CD8-positive, alpha-beta memory T cell (primary cell): ENCODE measurements at places on chromosomes 1 and 21.

DNA sequence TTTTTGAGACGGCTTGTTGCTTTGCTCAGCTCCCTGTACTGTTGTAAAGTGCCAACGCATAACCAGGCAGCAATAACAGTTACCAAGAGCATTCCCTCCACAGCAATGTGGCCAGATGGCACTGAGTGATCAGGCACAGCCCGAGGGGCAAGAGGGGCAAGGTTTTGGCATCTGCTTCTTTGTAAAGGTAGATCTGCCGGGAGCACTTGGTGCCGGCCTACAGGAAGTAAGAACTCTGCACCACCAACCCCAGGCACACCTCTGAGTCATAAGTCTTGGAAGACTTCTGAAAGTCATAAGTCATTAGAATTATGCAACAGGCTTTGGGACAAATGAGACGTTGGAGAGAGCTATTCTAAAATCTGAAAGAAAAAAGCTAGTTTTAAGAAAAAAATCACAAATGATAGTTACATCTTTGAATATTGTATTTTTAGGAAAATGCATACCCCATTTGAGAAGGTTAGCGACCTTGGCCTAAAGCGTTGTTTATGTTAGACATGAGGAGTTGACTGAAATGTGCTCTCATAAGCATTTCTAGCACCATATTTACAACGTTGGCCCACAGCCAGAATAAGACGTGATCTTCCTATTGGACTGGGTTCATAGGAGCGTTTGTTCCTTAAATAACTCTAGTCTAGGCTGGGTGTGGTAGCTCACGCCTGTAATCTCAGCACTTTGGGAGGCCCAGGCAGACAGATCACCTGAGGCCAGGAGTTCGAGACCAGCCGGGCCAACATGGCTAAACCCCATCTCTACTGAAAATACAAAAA, 37.7 kb upstream of the MAP10 start:
- DNase-seq, result no peak

DNA sequence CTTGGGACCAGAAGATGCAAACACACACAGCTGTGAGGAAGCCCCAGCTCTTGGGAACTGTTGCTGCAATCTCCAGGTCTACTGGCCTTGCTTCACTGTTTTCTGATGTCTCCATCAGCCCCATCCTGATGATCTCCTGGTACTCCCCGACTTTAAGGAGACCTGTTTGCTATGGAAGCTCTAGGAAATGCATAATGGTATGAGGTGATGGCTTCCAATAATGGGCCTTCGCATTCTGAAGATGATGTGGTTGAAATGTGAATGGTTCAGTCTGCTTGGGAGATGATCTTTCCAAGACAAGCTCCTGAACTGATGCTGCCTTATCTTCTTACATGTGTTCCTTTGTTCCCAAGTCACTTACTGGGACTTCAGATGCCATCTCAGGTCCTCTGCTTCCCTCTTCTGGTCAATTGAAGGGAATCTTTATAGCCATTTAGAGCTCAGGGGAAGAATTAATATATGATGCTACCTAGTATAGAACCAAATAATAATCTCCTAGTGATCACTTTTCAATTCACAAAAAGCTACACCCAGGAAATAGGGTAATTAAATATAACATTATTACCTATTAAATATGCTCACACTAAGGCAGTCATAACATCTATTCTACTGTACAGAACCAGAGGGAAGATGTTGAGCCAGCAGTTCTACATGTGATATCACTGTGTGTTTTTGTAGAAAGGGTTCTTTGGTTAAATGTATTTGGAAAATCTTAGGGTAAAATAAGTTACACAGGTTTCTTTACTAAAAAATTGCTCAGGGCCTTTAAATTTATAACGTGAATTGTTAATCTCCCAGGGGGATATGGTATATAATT, 73.9 kb upstream of the VTCN1 start:
- no peak for DNase-seq

DNA sequence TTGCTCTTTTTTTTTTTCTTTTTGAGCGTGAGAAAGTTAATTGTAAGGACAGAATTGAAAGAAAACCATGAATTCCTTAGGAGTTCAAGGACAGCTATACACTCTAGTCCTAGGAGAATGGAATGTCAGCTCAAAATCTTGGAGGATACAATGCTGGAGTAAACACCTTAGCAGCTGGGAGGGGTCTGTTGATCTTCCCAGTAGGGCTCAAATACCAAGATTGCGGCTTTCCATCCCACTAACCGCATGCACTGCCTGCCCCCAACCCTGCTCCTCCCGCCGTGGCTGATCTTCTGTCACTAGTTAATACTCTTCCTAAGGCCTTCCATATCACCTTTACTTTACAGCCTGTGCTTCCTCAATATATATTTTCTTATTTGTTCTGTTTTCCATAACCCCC, 2.6 kb upstream of the PDC start:
- DNase-seq, result no peak

GRCh38 chr1:182303778-182304177, 87.8 kb downstream of the GLUL start:
- no peak for DNase-seq

- DNase-seq, result no peak
These were observed 217.3 kb downstream of the PTPRU start for GRCh38 chr1:29453502-29454240.

GRCh38 chr1:214107322-214108096, 119.7 kb downstream of the PROX1 start:
- no peak for DNase-seq

- DNase-seq, result no peak
These were observed 92.5 kb downstream of the RIPK4 start for GRCh38 chr21:41674402-41674801.

GRCh38 chr1:11157394-11157793, 31.8 kb upstream of the ANGPTL7 start:
- no peak for DNase-seq

GRCh38 chr1:18513995-18514394, 33.3 kb downstream of the KLHDC7A start:
- DNase-seq, result no peak

GRCh38 chr1:162248854-162249535, 127.7 kb downstream of the SPATA46 start:
- no peak for DNase-seq

GRCh38 chr1:171727778-171728177, 14.1 kb downstream of the VAMP4 start:
- DNase-seq, result no peak
